AG04450 (cell line): ENCODE measurements at places on chromosomes 3 and 15. TPM values are rescaled to one million over a fixed set of nuclear protein-coding genes. Genes with fewer than 3 reads are reported as not detected.

- DNase-seq = no peak
Measured at GRCh38 chr3:16871915-16872842, 12.6 kb upstream of the PLCL2 start.

DNA sequence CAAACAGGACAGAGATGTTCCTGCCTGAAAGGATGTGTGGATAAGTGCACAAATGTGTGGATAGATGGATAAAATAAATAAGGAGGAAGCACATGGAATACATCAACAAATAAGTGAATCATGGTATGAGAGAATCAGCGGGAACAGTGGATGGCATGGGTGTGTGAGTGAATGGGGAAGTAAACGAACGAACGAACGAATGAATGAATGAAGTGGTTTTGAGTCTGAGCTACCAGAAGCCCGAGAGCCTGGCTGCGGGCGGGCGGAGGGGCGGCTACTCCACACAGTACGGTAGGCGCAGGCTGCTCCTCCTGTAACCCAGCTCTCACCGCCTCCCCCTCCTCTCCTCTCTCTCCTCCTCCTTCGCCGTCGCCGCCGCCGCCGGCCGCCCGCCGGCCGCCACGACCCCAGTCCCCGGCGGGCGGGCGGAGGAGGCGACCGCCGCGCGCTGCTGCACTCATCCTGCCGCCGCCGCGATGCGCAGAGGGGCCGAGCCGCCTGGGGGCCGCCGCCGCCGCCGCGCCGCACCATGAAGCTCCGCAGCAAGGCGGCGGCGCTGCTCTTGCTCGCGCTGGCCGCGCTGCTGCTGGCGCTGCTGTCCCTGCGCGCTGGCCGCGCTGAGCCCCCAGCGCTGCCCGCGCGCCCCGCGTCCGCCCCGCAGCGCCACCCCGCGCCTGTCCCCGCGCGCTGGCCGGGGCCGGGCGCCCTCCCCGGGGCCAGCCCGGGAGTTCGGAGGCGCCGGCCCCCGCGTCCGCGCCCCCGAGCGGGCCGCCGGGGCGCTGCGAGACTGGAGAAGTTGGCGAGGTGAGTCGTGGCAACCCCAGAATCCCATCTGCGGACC lies at the start of gene GXYLT2:
Gene GXYLT2 (plus strand): TSS at position 342 of the 841 bp plus-strand sequence. CDS start 188 bp downstream, at position 530.
- DNase-seq = no peak

Gene SLC28A1
- polyA plus RNA-seq = not detected in 2 replicates

Gene RIOX2
- polyA plus RNA-seq = 23.1 and 27.3 TPM in 2 replicates

Gene ZNF385D
- polyA plus RNA-seq = 0.10 and 0.15 TPM in 2 replicates

- DNase-seq = no peak
Measured at GRCh38 chr3:172288651-172289050, 159.6 kb downstream of the GHSR start.

Gene CLEC3B
- polyA plus RNA-seq = 4.3 and 4.8 TPM in 2 replicates

- DNase-seq = peak; percentile 82
Measured at GRCh38 chr15:93929375-93930094, 301.8 kb upstream of the MCTP2 start.

Gene FBN1
- 424 and 530 TPM in 2 replicates for polyA plus RNA-seq

DNA sequence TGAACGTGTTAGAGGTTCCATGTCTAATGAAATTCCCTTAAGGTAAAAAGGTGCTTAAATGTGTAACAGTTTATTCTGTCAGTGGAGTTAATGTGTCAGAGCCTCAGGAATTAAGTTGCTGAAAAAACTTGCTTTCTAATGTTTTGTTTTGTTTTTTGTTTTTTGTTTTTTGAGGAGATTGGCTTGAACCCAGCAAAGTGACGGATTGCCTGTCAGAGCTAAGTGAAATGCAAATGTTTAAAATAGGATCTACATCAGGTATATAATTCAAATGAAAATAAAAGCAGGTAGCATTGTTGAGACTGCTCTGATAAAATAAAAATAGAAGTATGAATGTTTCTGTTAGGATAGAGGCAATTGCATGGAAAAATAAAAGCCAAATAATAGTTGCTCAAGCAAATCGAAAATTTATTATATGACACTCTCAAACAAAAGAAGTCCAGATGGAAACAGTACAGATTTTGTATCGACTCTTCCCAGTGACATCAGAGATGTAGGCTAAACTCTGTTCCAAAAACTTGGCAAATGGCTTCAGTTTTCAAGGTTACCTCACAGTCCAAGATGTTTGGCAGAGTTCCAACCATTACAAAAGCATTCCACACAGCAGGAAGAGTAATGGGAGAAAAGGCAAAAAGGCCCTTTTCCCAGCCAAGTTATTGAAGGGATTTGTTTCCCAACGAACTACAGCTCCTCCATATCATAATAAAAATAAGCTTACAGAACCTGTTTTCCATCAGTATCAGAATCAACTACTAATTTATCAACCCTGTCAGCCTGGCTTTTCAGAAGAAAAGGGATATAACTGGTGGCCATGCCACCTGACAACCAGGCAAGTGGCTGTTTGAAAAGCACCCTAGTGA lies 291.0 kb downstream of the TBL1XR1 start:
- DNase-seq = peak; percentile 73

DNA sequence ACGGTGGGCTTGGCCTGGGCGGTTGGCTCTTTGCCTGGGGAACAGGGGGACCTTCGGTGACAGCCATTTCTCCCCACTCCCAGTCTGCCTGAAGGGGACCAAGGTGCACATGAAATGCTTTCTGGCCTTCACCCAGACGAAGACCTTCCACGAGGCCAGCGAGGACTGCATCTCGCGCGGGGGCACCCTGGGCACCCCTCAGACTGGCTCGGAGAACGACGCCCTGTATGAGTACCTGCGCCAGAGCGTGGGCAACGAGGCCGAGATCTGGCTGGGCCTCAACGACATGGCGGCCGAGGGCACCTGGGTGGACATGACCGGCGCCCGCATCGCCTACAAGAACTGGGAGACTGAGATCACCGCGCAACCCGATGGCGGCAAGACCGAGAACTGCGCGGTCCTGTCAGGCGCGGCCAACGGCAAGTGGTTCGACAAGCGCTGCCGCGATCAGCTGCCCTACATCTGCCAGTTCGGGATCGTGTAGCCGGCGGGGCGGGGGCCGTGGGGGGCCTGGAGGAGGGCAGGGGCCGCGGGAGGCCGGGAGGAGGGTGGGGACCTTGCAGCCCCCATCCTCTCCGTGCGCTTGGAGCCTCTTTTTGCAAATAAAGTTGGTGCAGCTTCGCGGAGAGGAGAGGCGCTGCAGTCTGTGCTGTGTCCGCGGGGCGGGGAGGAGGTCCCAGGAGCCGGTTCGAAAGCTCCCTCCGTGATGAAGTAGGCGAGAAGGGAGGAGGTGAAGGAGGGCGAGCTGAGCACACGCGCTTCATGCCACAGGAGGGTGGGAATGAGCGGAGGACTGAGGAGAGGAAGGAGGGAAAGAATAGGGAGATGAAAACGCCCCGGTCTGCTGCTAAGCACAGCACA lies 9.6 kb downstream of the CLEC3B start:
- no peak for DNase-seq

Gene TMEM207
- not detected in 2 replicates for polyA plus RNA-seq

DNA sequence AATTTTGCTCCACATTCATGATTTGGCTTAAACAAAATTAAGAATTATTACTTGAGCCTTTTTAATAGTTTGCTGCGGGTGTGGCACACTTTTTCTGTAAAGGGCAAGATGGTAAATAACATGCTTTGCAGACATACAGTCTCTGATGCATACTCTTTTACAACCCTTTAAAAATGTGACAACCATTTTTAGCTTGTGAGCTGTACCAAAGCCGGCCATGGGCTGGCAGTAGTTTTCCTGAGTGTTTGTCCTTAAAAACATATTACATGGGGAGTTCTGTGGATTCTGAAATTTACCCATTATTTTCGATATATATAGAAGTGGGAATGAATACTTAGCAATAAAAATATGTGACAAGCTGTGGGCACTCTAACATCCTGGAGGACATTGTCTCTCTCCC lies 163.4 kb downstream of the FNDC3B start:
- DNase-seq = no peak

DNA sequence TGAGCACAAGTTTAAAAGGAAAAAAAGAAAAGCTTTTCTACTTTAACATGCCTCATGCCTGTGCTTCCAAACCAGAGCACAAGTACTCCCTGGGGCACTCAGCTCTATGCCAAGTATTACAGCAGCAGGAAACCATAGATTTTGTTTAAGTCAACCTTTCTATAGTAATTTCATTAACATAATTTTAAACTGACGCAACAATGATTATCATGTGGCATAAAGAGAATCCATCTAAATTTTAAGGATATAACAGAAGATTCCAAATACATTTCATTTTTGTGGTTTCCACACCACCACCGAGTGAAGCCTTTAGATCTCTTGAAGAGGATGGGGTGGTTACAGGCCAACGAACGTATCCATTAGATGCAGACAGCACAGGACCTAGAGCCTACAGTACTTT lies 112.1 kb downstream of the TNIK start:
- no peak for DNase-seq

- DNase-seq = no peak
Measured at GRCh38 chr3:2908693-2909351, 201.4 kb downstream of the IL5RA start.

Gene SLC6A1
- polyA plus RNA-seq = not detected in 2 replicates

DNA sequence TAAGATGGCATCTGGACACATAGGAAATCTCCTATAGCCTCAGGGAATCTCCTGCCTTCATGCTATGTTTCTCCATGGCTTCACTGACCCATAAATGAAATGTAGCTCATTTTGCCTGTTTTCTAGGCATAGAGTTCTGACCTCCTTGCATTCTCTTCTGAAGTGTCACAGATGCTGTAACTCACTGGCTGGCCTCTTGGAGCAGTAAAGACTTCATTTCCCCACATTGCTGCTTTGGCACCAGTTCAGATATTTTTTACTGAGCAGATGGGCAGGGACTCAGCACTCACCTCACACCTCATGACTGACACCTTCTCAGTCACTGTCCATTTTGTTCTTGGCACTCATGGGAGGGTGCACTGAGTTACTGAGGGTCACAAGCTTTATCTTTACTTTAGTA lies 286.7 kb upstream of the TGFBR2 start:
- no peak for DNase-seq
